NCI-H524 (cell line): ENCODE measurements at places on chromosomes 7 and 10.
A peak's percentile ranks its signal among the peaks of the same experiment; 100 is the strongest.

GRCh38 chr10:132115732-132116131 is 50.0 kb downstream of the JAKMIP3 start:
- DNase-seq: no peak

GRCh38 chr7:142483659-142484317 is 225.9 kb upstream of the PRSS58 start:
- DNase-seq: no peak

DNA sequence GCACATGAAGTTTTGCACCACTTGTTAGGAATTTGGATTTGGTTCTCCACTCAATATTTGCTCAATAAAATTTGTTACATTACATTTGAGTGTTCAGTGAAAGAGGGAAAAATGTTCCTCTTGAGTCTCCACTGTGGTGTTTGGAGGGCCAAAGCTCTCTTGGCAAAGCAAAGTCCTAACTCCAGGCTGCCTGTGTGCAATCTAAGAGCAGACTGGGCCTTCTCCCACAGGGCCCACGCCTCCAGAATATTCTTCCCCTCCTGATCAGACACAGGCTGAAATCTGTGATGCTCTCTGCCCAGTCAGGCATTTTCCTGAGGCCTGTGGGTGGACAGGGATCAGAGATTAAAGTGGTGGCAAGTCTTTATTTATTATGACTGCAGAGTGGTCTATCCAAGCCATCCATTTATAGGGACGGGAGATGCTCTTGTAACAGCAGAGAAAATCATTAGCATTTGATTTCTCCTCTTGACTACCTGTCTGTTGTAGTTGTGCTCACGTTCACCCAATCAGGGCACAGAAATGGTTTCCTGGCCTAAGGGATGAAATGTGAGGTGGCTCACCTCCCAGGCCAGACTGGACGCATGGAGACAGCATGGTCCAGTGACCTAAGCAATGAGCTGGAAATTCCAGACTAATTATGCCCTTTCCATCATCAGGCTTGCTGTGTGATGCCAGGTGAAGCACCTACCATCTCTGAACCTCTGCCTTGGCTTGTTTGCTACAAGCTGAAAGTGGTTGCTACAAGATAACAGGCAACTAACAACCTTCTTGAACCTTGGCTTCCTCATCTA is 147.1 kb upstream of the NRBF2 start:
- no peak for DNase-seq

DNA sequence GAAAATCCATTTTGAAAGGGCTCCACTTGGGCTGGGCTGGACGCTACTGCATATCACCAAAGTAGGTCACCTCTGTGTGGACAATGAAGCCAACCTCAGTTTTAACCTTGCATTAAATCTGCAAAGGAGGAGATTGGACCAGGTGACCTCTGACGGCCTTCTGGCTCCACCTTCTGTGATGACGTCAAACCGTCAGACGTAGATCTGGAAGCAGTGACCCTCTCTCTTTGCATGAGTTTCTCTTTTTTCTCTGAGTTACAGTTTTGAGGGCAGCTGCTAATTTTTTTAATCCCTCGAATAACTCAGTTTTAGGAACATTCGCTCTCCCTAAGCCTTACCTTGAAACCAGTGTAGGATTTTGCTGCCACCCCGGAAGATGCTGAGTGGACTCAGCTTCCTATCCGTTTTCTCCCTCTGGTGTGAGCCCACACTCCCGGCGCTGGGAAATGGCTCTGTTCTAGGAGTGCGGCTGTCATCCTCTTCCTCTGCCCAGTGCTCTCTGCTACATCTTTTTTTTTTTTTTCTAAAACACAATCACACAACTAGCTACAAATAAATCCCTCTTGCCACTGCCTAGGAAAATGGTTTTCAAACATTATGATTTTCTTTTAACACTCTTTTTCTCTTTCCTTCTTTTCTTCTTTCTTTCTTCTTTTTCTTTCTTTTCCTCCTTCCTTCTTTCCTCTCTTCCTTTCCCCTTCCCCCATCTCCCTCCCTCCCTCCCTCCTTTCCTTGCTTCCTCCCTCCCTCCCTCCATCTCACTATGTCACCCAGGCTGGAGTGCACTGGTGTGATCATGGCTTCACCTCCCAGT is 27.7 kb upstream of the NMT2 start:
- no peak for DNase-seq

- no peak for DNase-seq
Observed at GRCh38 chr10:71297343-71297742, 21.7 kb upstream of the SLC29A3 start.

GRCh38 chr7:107505997-107506673 is 36.3 kb downstream of the GPR22 start:
- DNase-seq: no peak

GRCh38 chr7:35032166-35032565 is 5.1 kb downstream of the DPY19L1 start:
- no peak for DNase-seq

- no peak for DNase-seq
Observed at GRCh38 chr7:42380401-42380800, 143.4 kb upstream of the GLI3 start.

- DNase-seq: peak; percentile 88
Observed at GRCh38 chr7:102303669-102304422, 17.2 kb downstream of the SH2B2 start.

DNA sequence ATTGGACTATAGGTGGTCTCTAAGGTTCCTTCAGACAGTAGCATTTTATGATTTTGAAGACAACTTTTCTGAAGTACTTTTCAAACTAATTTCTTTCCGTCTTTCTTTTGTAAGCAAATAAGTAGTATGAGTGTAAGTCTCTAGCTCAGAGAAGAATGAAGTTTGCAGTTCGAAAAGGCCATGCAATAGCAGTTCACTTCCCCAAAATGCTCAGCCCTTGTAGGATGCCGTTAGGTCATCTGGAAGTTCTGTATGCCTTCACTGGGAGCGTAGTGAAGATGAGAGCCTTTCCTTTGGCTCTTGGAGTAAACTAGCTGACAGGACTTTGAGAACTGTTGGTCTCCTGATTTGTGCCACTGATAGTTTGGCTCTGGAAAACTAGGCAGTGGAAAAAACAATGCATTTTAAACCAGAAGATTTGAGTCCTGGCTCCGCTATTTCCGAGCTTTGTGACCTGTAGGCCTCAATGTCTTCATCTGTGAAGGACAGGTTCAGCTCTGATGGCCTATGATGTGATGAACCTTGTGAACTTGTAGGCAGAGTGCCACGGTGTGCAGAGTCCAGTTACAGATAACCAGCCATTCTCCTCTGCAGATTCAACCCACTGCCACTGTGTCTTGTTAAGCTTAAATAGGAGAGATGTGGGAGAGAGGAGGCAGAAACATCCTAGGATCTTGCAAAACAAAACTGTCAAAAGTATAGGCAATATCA is 18.8 kb downstream of the SGPL1 start:
- DNase-seq: no peak

GRCh38 chr7:134495546-134495945 is 31.8 kb upstream of the AKR1B10 start:
- DNase-seq: no peak

- no peak for DNase-seq
Observed at GRCh38 chr7:134920026-134920753, 66.1 kb upstream of the AGBL3 start.

DNA sequence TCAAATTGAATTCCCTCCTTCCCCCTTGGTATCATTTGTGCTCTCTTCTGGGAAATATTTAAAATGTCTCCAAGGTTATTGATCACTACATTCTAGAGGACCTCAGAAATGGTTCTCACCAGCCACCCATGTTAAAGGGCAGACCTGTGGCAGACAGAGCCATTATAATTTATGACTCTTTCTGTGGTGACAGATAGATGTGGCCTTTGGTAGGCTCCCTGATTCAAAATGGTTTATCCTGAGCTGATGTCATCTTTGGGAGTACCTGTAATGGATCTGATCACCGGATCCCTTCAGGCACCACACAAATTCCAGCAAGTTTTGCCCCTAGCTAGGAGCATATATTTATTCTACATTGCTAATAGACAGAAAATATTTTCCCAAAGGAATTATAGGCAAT is 267.5 kb downstream of the SDK1 start:
- DNase-seq: no peak

DNA sequence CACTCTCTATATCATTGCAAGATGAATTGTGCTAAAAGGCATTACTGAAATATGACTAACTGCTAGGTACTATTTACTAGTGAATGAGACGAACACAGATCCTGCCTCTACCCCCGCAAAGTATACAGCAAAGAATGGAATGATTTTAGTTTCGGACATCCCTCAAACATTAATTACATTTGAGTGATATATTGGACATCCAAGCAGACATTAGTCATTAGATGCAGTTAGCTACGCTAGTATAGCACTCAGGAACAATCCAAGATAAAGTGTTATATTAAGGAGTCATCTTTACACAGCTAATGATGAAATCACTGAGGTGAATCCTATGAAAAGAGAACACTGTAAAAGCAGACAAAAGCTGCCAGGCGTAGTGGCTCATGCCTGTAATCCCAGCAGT is 7.3 kb upstream of the TAF3 start:
- DNase-seq: no peak

DNA sequence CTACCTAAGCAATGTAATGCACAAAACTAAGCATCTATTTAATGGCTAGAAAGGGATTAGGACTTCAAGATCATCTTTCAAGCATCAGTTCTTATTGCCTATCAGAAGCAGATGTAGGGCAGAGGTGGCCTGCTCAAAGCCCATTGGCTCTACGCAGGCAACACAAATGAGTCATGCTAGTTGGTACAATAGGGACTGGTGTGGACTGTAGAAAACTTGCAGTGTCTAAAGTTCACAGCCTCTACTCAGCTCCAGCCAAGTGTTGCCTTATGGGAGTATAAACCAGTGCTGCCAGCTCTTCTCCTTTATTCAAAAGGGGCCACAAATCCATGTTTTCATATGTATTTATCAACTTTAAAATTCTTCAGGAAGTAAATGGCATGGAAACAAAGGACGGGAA is 31.7 kb downstream of the ASAH2 start:
- no peak for DNase-seq

- DNase-seq: no peak
Observed at GRCh38 chr7:55593172-55593514, 20.8 kb upstream of the VOPP1 start.

DNA sequence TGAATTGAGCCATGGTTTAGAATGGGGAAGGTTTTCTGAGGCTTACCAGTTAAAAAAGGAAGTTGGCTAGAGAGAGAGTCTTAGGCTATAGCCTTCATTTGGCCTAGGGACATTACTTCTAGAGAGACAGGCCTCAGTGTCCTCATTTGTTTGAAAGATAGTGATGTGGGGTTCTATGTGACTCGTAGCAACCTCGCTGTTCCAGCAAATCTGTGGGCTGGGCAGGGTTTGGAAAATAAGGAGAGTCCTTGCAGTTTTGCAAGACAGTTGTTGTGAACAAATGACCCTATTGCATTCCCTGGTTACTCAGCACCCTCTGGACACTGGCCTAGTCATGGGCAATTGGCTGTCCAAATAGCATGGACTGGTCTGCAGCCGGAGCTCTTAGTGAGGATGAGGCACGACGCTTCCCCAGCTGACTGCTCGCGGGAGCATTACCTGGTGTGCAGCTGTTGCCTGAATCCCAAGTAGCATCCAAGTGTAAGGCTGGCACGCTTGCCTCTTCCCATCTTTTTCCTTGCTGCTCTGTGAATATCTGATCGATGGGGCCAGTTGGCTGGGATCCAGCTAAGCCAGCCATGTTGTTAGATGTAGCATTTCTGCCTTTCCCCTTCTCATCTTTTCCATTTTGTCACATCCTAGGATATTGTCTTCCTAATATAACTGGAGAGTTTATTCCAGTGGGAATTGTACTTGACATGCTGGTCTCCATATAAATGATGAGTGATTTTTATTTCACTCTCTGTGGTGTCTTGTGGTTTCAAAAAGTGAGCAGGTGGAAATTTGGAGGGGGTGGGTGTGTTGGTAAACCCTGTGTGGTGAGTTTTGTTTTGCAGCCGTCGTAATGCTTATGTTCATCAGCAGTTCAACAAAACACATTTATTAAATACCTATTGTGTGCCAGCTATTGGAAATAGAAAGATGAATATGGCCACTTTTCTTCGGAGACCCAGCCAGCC is 99.8 kb downstream of the SND1 start:
- DNase-seq: peak; percentile 70

DNA sequence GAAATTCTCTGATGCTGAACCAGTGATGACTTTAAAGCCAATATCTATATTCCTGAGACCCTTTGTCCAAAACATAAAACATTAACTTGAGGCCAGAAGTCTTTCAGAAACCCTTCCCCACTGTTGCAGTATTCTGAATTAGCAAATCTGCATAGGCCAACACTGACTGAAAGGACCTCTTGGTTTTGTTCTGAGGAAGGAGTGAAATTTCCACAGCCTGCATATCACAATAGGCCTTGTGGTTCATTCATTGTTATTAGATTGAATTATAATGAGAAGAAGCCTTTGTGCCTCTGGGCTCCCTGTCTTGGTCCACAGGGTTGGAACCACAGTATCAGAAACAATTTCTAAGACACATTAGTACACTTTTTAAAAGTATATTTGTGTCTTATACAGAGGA is 90.3 kb downstream of the CCNY start:
- no peak for DNase-seq

GRCh38 chr7:122847871-122848473 is 38.3 kb downstream of the CADPS2 start:
- no peak for DNase-seq

DNA sequence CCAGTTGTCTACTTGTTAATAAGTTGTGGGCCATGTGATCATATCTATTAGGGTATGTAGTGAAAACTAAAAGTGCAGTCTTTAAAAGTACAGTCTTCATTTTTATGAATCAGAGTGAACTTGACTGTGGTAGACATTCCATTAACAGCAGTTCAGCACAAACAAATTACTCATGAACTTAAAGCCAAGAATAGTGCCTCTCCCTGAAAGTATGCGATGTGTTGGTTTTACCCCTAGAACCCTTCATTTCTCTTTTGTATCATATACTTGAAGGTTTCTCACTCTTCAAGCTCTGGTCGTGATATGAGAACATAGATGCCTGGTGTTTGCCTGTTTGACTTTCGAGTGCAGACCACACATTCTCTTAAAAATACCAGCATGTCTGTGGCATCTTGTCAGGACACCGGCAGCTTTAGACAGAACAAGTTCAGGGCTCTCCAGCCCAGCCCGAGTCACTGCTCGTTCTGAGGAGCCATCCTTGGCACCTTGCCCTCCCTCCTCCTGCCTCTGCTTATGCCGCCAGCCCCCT is 159.3 kb downstream of the LCOR start:
- DNase-seq: no peak

- no peak for DNase-seq
Observed at GRCh38 chr10:7423521-7423920, 12.7 kb upstream of the SFMBT2 start.

DNA sequence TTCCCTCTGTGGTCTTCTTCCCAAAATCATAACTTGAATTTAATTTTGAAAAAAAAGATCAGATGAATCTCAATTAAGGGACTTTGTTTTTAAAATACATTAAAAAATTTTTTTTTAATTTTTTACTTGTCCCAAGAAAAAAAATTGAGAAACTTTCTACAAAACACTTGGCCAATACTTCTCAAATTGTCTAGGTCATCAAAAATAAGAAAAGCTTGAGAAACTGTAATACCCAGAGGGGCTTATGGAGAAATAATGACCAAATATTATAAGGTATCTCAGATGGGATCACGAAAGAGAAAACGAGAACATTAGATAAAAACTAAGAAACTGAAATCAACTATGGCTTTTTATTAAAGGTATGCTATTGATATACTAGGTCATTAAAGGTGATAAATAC is 835.0 kb downstream of the GATA3 start:
- no peak for DNase-seq
